ENCODE measurements at places on chromosomes 1 and 21.

DNA sequence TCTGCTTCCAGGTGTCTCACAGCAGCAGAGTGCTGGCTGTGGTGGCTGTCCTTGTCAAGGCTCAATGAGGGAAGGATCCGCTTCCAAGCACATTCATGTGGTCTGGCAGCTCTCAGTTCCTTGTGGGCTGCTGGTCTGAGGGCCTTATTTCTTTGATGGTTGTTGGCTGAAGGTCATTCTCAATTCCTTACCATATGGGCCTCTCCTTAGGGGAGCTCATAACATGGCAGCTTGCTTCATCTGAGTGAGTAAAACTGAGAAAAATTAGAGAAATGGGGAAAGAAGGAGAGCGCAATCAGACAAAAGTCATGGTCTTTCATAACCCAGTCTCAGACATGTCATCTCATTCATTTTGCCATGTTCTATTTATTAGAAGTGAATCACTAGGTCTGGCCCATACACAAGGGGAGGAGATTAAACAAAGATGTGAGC lies 81.7 kb upstream of the TSPAN2 start:
- peak; percentile 83 for DNase-seq

GRCh38 chr1:246497331-246497915 lies 9.7 kb downstream of the SMYD3 start:
- peak; percentile 68 for DNase-seq

- DNase-seq: peak; percentile 36
Measured at GRCh38 chr1:204431310-204432184, 19.9 kb upstream of the PPP1R15B start.

GRCh38 chr1:81617308-81617967 lies 183.3 kb upstream of the ADGRL2 start:
- peak; percentile 76 for DNase-seq

DNA sequence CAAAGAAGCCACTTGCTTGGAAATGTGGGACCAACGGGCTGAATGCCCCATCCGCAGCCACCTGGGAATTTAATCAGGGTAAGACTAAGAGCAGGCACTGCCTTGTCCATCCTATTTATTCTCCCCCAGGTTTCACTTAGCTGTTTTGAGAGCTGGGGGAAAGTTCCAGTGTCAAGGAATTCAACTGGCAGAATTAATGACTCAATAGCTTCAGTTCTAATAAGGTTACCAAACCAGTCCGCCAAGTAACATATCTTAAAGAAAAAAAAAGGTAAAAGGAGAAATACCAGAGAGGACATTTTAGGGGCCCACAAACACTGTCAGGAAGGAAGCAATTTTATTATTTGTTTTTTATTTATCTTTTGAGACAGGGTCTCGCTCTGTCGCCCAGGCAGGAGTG lies 157.6 kb upstream of the SOD1 start:
- DNase-seq: no peak

DNA sequence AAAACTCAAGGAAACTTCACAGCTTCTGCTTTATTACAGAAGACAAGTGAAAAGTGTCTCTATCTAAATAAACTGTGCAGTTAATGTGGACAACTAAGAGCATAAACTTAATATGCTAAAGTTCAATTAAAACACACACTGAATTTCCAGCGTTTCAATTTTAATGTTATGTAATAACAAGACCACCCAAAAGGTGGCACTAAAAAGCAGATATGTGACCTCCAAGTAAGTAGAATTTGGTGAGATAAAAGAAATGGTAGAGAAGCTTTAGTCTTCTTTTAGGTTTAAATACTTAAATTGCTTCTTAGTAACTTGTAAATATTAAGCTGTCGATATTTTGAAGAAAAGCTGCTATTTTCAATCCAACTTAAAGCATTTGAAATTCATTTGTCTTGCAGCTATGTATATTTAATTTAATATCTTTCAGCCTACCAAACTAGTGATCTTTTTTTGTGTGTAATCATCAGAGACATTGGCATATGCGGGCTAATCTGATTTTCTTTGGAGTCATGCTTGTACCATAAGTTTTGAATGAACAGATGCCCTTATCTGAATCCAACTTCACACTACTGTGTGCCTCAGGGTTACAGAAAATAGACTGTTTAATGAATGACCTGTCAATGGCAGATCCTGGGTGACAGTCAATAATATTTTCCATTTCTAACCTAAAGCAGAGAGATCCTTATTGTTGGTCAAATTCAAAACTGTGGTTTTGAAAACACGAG lies 36.5 kb upstream of the ADAMTS1 start:
- DNase-seq: peak; percentile 24

DNA sequence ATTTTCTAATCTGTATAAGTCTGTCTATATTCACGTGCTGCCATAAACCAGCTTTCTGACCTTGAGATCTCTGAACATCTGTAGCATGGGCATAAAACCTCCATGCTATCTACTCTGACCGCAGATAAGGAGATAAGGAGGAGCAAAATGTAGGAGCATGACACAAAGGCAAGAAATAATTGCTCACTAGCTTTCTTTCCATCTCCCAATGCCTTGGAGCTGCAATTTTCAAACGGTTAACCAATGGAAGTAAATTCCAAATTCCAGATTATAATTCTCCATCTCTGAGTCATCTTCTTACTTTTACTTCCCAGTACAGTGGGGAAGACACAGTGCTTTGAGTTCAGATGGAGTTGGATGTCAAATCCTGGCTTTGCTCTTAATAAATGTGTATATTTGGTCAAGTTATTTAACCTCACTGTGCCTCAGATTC lies 41.6 kb downstream of the CD58 start:
- no peak for DNase-seq

- DNase-seq: peak; percentile 43
Measured at GRCh38 chr1:205477759-205478247, 22.0 kb upstream of the BLACAT1 start.

- no peak for DNase-seq
Measured at GRCh38 chr1:98197356-98197755, 276.5 kb upstream of the DPYD start.

- DNase-seq: peak; percentile 73
Measured at GRCh38 chr1:58584082-58584895, 7.2 kb upstream of the TACSTD2 start.

DNA sequence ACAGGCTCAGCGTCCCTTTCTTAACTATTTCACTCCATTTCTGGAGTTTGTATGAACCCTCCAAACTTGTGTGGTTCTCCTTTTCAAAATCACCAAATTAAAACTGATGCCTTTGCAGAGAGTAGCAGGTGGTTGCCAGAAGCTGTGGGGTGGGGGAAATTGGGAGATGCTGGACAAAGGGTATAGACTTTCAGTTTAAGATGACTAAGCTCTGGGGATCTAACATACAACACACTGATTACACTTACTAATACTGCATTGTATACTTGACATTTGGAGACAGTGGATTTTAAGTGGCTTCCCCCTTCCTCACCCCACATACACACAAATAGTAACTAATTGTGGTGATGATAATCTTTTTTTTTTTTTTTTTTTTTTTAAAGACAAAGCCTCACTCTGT lies 11.1 kb upstream of the SCYL3 start:
- no peak for DNase-seq

DNA sequence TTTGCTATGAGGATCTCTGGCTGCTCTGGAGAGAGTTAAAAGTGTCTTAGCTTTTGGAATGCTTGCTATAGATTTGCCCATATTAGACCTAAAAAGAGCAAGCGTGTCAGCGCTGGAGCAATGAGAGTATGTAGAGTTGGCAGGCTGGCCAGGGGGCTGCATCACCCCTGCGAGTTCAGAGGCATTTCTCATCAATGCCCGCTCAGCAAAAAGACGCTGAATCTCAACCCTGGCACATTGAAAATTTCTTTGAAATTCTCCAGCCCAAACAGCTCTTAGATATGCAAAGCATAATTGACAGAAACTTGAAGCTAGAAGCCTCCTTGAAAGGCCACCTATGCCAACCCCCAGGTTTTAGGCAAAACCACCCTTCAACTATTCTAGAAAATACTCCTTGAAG lies 135.5 kb upstream of the F3 start:
- DNase-seq: no peak

DNA sequence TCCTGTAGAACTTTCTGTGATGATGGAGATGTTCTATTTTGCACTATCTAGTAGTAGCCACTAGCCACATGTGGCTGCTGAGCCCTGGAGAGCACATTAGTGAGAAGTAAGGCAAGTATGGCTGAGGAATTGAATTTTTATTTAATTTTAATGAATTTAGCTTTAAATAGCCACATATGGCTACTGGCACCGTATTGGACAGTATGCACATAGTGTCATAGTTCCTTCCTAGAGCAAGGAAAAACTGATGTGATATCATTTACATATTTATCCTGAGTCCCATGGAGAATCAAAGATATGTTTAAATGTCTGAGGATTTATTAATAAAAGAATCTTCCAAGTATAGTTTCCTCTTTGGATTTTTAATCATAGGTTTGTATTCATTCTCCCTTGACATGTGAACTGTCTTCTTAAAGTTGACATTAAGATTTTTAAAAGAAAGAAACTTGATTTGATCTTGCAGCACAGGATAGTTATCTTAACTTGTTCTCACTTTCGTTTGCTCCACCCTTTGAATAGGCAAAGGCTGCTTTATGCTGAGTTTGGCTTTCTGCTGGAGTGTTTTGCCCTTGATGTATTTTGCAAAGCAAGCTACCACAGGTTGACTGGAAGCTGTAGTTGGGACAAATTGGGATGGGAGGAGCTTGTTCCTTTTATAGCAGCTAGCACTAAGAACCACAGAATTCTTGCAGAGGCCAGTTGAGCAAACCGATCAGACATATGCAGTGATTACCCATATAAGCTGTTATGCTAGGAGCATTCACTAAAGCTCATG lies 129.7 kb downstream of the VPS13D start:
- DNase-seq: no peak

DNA sequence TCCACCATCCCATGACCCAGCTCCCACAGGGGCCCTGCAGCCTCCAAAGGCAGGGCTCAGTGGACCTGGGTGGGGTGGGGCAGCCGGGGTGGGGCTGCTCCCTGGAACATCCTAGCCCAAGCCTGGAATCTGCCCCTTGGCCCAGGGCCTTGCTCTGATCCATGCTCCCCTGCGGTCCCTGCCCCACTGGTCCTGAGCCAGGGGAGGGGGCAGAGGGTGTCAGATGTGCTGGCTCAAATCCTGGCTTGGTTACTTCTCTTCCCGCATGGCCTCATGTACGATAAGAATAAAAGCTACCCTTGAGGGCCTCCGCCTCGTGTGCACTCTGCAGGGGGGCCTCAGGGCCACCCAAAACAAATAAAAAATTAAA lies 819 bp downstream of the SLC25A34 start:
- DNase-seq: no peak

GRCh38 chr1:11807133-11807532 lies 1.1 kb downstream of the CLCN6 start:
- DNase-seq: no peak

DNA sequence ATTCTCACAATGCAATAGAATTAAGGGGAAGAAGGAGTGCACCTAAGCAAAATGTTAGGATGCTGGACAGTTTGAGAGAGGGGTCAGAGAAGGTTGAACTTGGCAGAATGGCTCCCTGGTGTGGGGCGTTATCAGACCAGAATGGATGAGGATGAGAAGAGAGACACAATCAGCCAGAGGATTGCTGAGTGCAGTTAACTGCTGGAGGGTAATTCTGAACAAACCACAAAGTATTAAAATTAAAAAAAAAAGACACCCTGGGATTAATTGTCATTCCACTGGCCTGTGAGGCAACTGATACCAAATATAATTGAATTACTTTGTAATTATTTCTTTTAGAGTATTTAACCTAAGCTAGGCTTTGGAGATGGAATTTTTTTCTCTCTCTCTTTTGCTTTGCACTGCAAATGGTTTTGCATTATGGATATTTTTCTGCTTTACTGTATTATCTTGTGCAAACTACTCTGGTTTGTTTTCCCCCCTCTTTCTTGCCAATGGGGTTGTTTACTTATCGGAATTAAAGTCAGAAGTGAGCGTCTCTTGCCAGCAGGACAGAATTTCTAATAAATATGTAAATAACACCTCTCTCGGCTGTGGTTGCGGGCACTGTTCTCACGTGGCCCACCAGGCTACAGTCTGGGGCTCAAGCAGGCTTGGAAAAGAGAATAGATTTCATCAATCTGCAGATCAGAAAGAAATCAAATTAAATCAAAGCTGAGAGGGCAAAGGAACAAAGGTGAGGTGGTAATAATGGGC lies 572.9 kb upstream of the CAMK1G start:
- no peak for DNase-seq

- DNase-seq: no peak
Measured at GRCh38 chr1:14413819-14414490, 184.5 kb upstream of the KAZN start.

DNA sequence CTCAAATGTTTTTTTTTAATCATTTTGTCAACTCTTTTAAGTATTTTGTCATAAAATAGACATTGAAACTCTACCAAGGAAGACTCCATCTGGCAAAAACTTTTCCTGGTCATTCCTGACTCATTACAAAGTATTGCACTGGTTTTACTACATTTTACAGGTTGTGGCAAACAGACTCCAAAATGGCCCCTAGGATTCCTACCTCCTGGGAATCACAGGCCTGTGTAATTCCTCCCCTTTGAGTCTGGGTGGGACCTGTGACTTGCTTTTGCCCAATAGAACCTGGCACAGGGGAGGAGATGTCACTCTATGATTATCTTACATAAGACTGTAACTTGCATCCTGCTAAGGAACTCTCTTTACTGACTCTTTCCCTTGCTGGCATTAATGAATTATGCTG lies 123.6 kb upstream of the KCNJ6 start:
- DNase-seq: no peak

DNA sequence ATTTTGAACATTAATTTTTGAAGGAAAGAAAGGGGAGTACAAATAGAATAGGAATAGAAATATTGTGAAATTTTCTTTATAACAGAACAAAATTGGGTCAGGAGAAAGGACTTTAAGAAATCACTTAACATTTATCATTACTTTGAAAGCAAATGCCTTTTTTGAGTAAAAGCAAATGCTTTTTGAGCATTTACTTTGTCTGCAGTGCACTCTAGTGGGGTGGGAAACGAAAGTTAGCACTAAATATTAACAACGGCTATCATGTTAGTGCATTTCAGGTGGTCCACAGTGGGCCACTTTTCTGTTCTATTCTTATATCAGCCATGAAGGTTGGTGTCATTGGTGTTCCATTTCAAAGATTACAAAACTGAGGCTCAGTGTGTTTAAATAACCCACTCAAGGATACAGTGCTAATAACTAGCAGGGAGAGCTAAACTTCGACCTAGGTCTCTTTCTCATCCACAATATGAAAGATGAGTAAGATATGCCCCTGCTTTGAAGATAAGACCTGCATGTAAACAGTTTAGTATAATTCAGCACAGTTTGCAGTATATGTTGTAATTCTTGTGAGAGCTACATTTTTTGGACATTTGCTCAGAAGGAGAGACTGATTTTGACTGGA lies 13.4 kb downstream of the LRRC8D start:
- no peak for DNase-seq

DNA sequence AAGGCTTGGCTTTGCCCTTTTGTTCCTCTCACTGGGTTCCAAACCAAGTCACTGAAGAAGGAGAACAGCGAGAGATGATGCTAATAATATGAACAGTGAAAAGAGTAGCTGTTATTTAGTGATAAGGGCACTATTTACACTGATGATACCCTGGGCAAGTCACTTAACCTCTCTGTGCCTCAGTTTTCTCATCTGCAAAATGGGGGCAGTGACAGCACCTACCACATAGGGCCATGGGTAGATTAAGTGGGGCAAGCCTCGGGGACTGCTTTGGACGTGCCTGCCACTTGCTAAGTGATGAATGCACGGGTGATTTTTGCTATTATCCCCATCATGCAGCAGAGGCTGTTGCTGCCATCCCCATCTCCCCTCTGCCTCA lies 9.2 kb downstream of the ATP13A2 start:
- no peak for DNase-seq

GRCh38 chr1:217027403-217028080 lies 304.3 kb upstream of the ESRRG start:
- peak; percentile 89 for DNase-seq

GRCh38 chr1:102833151-102833550 lies 275.2 kb downstream of the COL11A1 start:
- DNase-seq: peak; percentile 62

- DNase-seq: no peak
Measured at GRCh38 chr21:25324666-25325065, 282.6 kb downstream of the MRPL39 start.
